SW480 (cell line): ENCODE measurements at places on chromosomes 12 and 14.

GRCh38 chr12:70756118-70756517 is 118.9 kb upstream of the PTPRB start:
- DNase-seq, result no peak

- DNase-seq, result no peak
Observed at GRCh38 chr14:92556863-92557543, 43.4 kb downstream of the RIN3 start.

DNA sequence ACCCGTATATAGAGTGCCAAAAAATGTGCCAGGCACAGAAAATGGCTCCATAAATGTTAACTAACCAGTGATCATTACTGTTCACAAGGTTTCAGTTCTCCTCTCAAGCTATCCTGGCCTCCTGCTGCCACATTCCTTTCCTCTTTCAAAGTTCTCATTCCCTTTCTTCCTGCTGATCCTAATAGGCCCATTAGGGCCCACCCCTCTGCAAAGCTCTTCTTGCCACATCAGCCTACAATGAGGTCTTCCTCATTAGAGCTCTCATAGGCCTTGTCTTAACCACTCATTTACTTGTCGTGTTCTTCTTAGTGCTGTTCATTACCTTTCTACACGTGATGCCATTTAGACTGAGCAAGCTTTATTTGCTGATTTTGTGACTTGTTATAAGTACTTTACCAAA is 40.5 kb downstream of the RPS29 start:
- no peak for DNase-seq

DNA sequence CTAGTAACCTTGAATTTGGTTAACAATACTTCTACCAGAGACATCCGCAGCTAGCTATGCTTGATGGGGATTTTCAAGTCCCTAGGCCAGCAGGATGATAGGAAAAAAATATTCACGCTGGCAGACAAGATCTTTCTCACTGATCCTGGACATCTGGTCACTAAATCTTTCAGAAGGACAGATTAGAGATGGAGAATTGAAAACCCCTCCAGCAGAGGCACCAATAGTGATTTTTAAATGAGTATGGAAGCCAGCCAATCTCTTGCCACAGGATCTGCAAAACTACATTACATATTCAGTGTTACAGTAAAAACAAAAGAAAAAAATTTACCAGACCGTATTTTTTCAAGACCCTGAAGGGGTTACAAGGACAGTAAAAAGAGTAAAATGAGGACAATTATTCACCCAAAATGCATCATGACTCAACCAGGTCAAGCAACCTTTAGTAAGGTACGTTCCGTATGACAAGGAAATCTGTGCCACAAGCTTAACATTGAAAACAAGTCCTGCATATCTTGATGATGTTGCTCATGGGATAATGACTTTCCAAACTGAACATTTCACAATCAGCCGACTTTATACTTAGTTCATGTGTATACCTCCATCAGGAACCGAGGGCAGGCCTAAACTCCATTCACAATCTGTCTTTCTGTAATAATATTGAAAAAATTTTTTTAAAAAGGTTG is 239.5 kb downstream of the GXYLT1 start:
- DNase-seq, result no peak

DNA sequence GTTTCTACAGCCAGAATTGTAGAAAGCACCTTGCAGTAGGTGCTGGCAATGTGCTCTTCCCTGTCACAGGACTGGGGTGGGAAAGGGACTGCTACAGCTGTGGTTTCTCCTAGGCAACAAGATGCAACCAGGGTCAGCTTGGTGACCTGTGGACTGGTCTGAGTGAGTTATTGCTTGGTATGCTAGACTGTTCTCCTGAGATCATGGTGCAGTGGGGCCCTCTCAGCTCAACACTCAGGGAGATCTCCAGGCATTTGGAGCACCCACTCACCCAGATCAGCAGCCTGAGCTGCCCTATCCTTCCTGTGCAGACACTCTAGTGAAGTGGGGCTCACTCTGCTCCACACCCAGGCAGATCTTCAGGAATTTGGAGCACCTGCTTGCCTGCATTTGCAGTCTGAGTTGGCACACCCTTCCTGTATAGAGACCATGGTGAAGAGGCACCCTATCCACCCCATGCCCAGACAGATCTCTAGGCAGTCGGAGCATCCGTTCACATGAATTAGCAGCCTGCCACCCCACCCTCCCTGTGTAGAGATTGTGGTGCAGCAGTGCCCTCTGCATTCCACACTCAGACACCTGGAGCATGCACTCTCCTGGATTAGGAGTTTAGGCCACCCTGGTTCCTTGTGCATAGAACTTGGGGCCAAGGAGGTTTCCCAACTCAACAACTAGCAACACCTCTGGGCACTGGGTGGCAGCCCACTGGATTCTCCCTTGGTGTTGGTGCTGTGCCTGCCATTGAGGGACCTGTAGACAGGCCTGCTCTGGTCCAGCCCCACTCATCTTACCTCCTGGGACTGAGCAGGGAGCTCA is 3.8 kb upstream of the FAM186B start:
- DNase-seq, result no peak

DNA sequence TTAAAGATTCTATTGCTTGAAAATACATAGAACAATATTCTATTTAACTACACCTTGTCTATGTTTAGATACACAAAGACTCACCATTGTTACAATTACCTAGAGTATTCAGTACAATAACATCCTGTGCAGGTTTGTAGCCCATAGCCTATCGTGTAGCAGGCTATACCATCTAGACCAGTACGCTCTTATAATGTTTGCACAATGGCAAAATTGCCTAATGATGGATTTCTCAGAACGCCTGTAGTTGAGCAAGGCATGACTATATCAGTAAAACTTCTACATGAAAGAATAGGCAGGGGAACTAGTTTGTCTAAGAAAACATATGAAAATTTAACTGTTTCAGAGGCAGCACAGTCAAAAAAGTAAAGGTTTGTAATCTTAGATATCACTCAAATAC is 375.9 kb downstream of the DAD1 start:
- DNase-seq, result no peak

DNA sequence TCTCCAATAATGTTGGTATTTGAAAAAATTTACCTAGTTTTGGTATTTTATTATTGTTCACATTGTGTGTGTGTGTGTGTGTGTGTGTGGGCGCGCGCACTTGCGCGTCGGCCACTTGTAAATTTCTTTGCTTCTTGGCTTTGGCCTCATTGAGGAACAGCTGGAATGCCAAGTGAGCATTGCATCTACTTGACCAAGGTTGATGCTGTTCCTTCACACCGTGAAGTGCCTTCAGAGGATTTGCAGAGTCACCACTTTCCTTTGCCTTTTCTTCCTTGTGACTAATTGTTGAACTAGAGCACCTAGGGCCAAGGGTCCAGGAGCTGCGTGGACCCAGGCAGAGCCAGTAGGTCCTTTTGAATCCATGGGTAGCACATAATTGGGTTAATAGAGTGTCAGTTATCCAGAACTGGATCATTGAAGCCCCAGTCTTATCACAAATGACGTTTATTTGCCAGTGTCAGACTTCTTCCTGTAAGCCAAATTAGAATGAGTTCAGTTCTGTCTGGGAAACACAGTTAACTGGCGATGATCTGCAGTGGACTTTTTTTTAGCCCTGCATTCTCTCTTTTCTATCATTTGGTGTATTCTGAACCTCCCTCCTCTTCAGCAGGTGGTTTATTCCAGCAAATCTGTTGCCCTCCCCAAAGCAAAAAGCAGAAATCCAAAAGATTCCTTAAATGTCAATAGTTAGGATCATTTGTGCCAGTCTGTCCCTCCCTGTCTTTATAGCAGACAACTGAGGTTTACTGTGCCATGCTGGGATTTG is 2.6 kb downstream of the PPP2R5C start:
- DNase-seq, result no peak

DNA sequence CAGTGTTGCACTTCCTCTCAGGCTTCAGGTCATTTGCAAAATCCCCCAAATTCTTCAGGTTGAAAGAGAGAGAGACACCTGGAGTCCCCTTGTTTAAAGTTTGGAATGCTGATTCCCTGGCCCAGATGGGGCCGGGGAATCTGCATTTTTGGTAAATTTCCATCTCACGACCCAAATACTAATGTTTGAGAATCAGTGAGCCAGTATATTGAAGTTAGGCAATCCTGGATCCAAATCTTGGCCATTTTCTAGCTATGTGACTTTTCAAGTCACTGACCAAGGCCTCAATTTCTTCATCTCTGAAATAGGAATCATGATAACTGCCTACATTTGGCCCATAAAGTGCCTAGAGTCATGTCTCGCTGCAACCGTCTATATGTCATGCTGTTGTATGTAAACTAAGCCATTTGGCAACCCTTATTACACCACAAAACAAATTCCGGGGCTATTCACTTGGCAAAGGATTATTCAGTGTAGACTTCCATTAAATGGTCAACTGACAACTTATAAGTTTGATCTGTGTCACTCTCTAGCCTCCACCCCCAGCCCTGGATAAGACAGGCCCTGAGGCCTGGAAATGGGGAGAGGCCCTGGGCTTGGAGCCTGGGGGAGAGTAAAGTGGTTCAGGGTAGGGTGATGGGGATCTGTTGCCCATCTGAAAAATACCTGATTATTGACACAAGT is 3.7 kb upstream of the ZFP36L1 start:
- DNase-seq, result no peak
